GM10248 (cell line): ENCODE measurements at places on chromosomes 2 and 18.

DNA sequence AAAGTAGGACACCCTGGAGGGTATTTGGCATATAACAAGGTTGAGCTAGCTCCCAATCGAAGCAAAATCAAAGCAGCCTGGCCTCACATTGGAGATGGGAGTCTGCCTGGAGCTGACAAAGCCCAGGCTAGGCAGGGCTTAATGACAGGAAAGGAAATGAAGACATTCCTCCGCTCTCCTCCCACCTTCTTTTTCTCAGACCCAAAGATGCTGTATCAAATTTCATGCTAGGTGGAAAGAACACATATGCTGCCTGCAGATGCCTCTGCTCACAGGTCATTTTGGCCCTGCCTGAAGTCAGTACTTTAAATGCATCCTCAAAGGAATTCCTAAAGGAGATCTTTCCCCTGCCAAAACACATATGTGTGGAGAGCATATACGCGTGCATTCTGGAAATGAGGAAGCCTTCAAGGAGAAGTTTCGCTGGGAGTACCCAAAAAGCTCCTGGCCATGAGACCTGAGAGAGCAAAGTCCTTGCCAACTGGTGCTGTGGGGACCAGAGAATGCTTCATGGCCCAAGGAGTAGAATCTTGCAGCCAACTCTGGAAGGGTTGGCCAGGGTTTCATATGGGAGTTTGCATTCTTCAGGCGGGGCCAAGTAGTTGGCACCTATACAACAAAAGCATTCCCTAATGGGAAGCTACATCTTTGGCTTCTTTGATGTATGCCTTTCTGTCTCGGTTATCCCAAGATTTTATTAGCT lies 88.0 kb downstream of the AQP4 start:
- DNase-seq = no peak

DNA sequence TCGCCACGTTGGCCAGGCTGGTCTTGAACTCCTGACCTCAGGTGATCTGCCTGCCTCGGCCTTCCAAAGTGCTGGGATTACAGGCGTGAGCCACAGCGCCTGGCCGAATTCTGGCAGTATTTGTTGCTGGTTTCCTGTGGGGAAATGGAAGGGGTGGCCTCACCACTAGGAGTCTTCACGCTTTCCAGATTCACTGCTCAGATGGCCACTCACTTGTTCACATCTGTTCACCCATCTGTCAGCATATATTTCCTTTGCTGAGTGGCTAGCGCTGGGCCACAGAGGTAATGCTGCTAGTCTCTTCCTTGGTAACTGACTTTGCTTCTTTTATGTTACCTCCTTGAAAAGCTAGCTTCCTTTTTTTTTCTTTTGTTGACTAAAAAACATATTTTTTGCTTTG lies 27.2 kb downstream of the TMEM177 start:
- DNase-seq = no peak

DNA sequence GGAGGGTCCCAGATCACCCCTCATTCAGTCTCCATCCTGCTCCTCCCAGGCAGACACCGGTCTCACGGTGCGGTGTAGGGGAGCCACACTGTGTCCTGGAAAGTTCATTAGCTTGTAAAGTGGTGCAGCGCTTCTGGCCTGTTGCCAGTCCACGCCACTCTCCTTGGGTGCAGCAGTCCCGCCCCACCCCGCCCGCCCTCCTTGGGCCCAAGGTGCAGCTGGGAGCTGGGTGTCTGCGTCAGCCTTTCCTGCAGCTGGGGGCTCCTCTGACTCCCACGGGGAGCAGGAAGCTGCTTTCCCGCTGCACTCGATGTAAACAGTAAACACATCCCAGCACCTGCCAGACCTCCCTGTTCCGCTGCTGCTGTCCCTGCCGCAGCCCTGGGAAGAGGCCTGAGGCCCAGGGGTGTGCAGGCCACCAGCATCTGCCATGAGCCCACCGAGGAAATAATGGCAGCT lies 53.8 kb upstream of the ASB18 start:
- DNase-seq = no peak

- DNase-seq = no peak
Measured at GRCh38 chr2:184339966-184340365, 258.4 kb upstream of the ZNF804A start.

DNA sequence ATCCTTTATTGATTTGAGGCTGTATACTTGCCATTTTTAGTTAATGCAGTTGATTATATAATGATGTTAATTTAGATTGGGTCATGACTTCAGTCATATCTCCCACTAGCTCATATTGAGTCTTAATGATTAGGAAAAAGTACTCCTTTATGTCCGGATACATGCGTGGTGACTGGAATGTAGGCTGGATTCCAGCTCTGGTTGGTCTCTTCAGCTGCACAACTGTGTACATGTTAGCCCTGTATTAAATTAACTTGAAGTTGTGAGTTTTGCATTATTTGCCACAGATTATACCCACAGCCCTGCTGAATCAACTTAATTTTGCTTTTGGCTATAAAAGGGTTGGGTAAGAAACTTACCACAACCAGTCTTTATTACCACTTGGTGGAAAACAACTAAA lies 22.5 kb downstream of the MOB4 start:
- no peak for DNase-seq

DNA sequence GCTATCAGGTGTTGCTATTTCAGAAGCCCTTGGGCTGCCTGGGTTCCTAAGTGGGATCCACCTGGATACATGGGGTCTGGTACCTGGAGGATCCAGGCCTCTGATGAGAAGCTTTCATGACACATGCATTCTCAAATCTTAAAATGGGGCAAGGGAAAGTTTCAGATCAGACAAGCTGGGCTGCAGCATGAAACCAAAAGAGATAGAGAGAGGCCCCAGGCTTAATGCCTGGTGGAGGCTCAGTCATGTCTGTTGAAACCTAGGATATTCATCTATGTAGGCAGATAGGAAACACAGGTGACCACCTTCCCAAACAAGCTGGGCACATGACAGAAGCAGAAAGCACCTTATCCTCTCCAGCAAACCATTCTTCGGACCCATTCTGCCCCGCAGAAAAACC lies 18.8 kb upstream of the PLB1 start:
- DNase-seq = no peak

DNA sequence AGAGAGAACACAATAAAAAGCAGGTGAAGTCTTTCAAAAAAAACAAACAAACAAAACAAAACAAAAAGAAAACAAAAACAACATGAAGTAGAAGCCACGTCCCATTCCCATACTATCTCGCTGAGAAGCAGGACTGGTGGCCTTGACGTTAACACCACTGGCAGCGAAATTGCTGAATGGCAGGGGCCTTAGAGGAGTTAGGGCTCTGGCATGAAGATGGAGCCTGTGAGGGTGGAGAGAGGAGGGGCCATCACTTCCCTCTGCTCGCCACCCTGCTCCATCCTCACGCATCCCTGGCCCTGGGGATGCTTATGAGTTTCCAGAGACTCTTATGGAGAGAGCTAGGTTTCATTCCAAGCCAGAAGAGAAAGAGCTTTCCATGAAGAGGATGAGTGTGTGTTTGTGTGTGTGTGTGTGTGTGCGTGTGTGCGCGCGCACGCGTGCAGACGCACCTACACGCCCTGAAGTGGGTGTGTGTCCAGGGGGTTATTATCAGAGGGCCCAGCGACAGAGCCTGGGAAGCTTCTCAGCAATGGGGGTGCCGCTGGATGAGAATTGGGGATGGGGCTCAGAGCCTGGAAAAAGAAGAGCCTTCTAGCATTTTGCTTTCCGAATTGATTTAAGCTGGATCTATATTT lies 20.4 kb upstream of the IMPA2 start:
- DNase-seq = no peak

DNA sequence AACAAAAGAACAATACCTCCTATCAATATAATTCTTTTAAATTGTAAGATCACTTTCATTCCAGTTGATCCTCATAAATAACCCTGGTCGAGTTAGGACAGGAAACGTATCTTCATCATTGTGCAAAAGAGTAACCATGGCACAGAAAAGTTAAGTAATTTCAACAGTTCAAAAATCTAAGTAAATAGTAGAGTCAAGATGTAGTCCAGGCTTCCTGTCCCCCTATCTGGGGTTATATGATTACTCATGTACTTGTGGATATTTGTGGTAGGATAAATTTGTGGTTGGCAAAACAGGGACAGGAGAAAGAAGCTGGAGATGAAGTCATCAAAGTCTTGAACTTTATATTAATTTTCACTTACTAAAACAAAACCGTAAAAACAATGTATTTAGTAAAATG lies 772.6 kb downstream of the TSN start:
- DNase-seq = no peak

DNA sequence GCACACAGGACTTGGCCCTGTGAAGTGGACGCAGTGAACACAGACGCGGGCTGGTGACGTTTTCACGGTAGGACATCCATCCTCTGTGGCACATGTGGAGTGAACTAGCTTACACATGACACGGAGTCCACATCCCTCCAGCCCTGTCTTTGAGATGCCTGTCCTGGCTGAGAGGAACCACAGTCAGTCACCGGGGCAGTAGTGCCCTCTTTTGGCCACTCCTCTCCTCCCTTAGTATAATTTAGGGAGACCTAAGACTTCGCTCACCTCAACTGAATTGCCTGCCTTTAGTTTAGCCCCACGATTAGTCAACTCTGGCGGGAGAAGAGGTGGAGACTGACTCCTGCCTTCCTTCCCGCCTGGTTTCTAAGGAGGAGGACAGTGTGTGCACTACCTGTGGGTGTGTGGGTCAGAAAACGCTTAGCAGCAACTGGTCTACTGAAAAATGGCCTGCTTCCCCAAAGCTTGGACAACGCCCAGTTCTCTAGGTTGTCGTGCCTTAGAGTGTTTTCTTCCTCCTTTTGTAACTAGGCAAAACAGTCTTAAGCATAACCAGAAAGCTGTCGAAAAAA lies 70.6 kb downstream of the MBP start:
- no peak for DNase-seq

DNA sequence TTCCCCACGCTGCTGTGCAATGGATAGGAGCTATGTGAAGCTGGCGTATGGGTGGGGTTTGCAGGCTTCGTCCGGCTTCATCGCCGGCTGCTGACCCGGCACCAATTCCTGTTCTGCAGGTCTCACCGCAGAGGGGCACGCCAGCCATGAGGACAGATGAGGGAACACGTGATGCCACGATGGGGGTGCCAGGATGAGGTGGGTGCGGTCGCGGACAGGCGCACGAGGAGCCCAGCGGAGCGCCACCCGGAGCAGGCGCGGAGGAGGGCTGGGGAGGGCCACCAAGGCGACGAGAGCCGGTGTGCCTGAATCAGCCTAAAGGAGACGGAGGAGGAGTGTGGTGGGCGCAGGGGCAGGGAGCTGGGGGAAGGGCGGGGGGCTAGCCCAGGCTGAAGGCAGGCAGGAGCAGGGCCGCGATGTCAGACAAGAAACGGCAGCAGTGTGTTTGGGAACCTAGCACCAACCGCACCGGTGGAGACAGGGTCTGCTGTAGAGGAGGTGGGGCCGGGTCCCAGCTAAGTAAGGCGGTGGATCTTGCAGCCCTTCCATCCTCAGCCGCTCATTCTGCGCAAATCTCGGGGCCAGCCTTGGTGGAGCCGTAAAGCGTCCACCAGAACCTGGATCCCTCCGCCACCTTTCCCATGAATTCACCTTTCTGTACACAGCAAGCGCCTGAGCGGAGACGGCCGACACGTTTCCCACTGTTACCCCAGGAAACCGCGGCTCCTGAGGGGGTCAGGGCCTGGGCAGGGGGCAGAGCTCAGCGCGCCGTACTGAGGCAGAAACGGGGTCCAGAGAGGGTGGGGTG lies 17.0 kb upstream of the CD8A start:
- no peak for DNase-seq

DNA sequence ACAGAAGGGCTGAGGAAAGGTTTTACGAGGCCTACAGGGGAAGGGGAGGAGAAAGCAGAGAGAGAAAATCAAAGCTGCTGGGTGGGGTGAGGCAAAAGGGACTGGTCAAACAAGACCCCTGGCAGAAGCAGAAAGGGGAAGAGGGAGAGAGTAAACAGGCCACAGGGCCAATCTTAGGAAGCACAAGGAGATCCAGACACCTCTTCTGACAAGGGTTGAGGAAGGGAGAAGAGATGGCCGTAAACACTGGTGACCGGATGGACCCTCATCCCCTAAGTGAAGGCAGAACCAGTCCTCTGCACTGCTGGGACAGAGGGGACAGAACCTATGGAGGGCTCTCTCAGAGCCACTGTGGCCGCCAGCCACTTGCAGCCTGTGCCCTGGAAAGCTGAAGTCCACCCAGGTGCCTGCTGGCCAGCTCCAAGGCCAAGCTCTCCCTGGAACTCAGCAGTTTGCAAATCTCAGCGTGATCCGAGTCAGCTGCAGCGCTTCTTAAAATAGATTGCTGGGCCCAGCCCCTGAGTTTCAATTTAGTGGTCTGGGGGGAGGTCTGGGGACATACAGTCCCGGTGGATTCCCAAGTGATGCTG lies 108.8 kb downstream of the TMEM163 start:
- no peak for DNase-seq

DNA sequence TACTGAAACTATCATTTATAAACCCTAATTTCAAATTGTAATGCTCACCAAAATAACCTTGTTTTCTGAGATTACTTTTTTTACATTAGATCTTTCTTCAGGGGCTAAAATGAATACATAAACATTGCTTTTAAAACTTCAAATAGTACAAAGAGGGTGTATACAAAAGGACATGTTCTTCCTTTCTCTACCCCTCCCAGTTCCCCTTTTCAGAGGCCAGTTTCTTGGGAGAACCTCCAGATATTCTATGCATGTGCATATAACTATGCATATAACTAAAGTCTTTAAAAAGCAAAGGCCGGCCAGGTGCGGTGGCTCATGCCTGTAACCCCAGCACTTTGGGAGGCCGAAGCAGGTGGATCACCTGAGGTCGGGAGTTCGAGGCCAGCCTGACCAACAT lies 10.6 kb upstream of the FAM117B start:
- DNase-seq = no peak

DNA sequence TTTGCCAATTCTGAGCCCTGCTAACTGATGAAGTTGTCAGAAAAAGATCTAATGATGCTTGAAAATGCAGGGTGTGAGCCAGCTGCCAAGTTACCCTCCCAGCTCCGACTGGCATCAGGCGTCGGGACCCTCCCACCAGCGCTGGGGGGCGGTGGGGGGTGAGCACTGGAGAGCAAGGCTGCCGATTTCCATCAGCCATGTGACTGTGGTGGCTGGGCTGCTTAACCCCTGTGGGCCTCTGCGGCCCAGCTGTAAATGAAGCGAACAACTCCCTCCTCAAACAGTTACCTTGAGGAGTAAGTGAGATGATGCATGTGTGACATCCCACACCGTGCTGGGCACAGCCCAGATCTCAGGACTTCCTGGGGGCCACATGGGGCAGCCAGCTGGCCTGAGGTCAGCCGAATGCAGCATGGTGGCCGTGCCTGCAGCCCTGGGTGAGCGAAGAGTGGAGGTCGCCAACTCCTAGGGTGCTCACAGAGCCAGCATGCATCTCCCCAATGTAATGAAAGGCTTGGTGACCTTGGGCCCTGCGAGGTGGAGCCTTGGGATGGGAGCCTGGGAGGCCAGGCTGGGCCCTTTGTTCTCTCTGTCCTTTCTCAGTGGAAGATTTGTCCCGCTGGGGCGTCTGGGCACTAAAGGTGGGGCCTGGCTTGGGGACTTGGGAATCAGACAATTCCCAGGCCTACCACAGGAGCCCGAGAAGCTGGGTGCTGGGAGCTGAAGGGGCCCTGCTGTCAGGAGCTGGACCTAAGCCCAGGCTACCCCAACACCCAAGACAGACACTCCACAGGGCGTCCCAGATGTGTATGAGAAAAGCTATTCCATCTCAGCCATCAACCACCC lies 25.1 kb downstream of the CIB4 start:
- no peak for DNase-seq

- no peak for DNase-seq
Measured at GRCh38 chr2:6906165-6906741, 11.0 kb upstream of the RNF144A start.

GRCh38 chr18:7521226-7521856 lies 45.8 kb upstream of the PTPRM start:
- no peak for DNase-seq

GRCh38 chr2:55147041-55147440 lies 85.1 kb downstream of the CLHC1 start:
- no peak for DNase-seq

- no peak for DNase-seq
Measured at GRCh38 chr2:30362468-30363081, 84.5 kb upstream of the LCLAT1 start.
